ENCODE measurements at places on chromosomes 3 and 15. TPM values are rescaled to one million over a fixed set of nuclear protein-coding genes. Genes with fewer than 3 reads are reported as not detected.

DNA sequence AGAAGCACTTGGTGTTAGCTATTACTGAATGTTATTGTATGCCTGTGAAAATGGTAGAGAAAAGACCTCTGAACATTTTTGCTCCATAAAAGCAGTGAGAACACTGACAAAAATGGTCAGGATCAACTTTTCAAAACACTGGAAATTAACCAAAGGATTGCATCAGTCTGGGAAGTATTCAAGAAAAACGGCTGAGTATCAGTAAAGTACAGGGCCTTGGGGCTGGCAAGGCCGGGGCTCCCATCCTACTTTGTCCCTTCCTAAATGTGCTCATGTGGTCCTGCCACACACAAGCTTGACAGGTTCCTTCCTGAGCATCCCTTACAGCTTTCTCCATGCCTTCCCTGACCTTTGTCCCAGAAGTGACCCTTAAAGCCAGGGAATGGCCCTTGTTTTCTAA lies 84.0 kb downstream of the CFAP20DC start:
- no peak for DNase-seq

GRCh38 chr15:29569533-29570092 lies 252.7 kb downstream of the TJP1 start:
- DNase-seq, result no peak

- DNase-seq, result no peak
Measured at GRCh38 chr3:62041681-62042080, 331.7 kb downstream of the FEZF2 start.

DNA sequence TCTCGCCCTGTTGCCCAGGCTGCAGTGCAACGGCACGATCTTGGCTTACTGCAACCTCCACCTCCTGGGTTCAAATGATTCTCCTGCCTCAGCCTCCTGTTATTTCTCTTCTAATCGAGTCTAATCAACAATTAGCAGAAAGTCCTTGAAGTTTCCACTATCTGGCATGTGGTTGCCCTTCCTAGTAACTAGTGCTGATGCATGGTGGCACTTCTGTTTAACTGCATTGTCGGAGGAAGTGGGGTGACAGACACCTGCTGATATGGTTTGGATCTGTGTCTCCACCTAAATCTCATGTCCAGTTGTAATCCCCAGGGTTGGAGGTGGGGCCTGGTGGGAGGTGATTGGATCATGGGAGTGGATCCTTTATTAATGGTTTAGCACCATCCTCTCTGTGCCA lies 9.2 kb downstream of the CRTAP start:
- DNase-seq, result no peak

ITIH1 gene
- not detected for total RNA-seq

DNA sequence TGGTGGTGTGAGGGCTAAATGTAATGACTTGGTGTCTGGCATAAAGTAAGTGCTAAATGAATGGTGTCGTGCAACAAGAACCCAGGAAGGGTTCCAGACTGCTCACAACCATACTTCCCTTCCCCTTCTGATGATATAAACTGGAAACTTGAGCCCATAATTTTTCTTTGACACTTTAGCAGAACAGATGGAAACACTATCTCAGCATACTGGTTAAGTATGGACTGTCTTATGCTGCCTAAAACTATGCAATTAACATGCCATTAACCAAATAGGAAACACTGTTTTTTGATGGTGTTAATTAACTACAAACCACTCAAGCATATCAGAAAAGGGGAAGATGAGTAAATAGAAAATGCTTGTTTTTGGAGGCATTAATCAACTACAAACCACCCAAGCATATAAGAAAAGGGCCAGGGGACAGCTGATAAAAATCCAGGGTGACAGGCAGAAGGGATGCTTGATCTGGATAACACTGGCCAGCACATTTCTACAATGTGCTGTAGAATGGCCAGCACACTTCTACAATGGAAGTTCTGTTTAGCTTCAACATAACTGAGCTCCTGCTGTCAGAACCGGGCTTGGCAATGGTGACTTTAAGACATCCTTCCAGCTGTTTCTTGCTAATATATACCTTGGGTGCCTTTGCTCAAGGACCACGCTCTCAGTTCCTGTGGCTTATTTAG lies 85.5 kb upstream of the FAM3D start:
- DNase-seq, result no peak

- no peak for DNase-seq
Measured at GRCh38 chr3:100195375-100195774, 65.4 kb upstream of the TBC1D23 start.

GRCh38 chr3:4771243-4771642 lies 208.0 kb upstream of the BHLHE40 start:
- DNase-seq, result no peak
